Upper lobe of right lung (tissue), 1 donor: ENCODE measurements at places on chromosomes 4 and X.

DNA sequence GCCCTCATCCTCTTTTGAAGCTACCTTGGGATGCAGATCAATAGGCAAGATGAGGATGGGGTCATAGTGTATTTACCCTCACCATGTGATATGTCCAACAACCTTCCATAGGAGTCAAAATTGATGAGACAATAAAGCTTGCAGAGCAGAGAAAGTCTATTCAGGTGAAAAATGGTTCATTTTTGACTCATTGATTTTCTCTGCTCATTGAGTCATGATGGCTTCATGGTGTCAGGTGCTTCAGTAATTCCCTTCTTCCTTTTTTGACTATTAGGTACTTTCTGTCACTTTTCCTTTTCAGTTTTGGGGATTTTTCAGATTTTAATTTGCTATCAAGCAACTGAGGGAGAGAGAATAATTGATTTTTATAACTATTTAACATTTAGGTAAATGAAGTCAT lies 55.9 kb upstream of the IL2 start:
- no peak for DNase-seq

DNA sequence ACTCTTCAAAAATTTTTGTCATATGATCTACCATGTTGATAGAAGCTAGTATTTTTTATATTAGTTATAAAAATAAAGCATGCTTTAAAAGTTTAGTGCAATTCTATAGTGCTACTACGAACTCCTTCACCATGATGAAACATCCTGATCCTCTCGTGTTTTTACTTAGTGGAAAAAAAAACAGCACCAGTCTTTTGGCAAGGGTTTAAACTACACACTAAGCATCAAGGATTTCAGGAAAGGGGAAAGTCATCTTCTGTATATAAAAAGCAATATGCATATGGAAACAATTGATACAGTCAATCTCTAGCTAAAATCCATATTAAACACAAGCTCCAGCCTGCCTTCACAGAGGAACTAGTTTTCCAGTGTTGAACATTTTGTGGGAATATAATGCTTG lies 18.7 kb downstream of the CHM start:
- no peak for DNase-seq

- no peak for DNase-seq
These were observed 45.1 kb downstream of the DTHD1 start for GRCh38 chr4:36326476-36327029.

DNA sequence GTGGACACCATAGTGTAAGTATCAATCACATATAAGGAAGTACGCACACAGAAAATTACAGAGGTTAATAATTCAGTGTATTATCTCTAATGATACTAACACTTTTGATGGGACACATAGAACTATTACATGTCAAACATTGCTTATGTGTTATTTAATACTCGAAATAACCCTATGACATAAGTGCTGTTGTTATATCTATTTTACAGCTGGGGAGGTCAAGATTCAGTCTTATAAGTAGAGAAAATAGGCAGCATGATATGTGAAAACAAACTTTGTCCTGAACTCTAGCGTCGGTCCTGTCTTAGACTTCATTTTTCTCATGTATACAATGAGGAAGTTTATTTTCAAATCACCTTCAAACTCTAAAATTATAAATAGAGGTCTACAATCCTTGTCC lies 23.2 kb downstream of the ENPEP start:
- DNase-seq, result no peak

DNA sequence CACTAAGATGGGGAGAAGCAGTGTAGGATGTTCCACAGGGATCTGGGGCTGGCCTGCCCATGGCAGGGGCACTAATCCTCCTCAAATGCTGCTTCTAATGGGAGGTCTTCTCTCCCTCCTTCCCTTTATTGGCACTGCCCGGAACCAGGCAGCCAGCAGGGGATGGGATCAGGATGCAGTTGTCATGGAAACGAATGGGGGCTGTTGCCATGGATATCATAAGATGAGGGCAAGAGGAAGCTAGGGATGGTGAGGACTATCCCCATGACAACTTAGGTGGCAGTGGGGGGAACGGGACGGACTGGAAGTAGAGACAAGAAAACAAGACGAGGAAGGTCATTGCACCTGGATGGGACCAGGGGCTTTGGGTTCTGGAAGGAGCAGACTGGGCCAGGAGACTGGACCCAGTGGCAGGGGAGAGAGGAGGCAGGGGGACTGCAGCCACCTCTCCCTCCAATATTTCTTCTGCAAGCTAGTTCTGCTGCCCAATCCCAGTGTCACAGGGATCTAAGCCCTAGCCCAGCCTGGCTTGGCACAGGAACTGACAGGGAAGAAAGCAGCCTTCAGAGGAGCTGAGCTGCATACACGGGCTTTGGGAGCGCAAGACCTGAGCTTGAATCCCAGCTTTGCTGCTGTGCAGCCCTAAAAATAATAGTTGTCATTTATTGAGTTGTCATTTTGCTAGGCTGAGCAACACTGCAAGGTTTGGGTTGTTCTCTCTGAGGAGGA lies 19.0 kb downstream of the IQSEC2 start:
- no peak for DNase-seq

- no peak for DNase-seq
These were observed 33.6 kb upstream of the NOCT start for GRCh38 chr4:138981930-138982390.

GRCh38 chrX:152245213-152245612 lies 106.8 kb upstream of the MAGEA10 start:
- DNase-seq, result no peak

- no peak for DNase-seq
These were observed 32.3 kb downstream of the SUPT20HL1 start for GRCh38 chrX:24392709-24393108.

- DNase-seq, result no peak
These were observed 94.0 kb upstream of the DKK2 start for GRCh38 chr4:107130157-107130556.

DNA sequence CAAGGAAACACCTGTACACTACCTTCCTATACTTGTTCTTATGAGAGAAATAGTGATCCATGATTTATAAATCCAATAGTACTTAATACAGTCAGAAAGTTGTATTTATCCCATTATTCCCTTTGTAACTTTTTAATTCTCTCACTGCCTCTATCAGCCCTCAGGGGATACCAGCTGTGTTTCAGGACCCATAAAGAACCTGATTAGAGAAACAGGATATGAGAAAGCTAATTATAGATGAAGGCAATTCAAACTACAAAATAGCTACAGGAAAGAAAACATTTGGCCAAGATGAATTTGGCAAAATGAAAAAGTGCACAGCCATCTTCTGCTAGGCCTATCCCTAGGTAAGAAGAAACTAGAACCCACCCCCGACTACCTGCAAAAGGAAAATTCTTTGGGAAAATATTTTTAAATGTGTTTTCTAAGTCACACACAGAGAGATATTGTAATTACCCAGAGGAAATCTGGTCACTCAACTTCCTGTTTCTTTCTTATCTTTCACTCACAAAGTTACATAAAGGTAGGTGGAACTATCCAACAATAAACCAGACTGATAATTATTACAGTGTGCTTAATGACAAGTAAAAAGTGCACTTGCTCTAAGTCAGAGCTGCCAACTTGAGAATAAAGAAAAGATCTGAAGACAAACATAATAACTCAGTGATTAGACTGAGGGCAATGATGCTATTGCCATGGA lies 836.5 kb upstream of the HTR2C start:
- no peak for DNase-seq

- DNase-seq, result no peak
These were observed 483.6 kb downstream of the SH2D1A start for GRCh38 chrX:124829930-124830329.

DNA sequence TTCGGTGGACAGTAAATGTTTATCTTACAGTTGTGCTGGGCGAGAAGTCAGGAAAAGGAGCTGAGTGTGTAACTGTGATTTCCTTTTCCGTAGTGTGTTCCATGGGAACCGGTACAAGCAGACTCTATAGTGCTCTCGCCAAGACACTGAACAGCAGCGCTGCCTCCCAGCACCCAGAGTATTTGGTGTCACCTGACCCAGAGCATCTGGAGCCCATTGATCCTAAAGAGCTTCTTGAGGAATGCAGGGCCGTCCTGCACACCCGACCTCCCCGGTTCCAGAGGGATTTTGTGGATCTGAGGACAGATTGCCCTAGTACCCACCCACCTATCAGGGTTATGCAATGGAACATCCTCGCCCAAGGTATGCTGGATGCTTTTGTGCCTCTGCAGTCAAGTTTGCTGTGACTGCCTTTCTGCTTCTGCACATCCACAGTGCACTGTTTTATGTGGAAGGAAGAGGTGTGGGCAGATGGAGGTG lies 27.4 kb downstream of the NOCT start:
- DNase-seq, result no peak

GRCh38 chrX:100695991-100696390 lies 35.9 kb downstream of the SYTL4 start:
- DNase-seq, result no peak

DNA sequence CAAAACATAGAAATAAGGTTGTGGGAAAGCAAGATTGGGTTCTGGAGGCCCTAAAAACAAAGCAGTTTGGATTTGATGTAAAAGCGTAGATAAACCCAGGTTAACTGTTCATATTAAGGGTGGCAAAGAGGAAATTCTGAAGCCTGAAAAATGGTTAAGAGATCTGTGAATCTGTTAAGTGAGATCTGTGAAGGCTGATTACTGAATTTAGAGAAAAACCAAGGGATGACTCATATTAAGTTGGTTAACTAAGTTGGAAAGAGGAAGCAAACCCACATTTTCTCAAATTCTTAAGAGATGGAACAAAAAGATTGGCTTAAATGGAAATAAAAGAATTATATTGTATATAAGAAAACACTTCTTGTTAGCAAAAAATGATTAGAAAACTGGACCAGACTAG lies 22.8 kb downstream of the GPAT3 start:
- DNase-seq, result no peak

GRCh38 chrX:123835661-123836371 lies 24.0 kb upstream of the XIAP start:
- DNase-seq, result no peak

GRCh38 chrX:115525486-115525885 lies 35.5 kb upstream of the PLS3 start:
- peak; percentile 62 for DNase-seq

- DNase-seq, result no peak
These were observed 193.6 kb upstream of the BANK1 start for GRCh38 chr4:101596781-101597552.

DNA sequence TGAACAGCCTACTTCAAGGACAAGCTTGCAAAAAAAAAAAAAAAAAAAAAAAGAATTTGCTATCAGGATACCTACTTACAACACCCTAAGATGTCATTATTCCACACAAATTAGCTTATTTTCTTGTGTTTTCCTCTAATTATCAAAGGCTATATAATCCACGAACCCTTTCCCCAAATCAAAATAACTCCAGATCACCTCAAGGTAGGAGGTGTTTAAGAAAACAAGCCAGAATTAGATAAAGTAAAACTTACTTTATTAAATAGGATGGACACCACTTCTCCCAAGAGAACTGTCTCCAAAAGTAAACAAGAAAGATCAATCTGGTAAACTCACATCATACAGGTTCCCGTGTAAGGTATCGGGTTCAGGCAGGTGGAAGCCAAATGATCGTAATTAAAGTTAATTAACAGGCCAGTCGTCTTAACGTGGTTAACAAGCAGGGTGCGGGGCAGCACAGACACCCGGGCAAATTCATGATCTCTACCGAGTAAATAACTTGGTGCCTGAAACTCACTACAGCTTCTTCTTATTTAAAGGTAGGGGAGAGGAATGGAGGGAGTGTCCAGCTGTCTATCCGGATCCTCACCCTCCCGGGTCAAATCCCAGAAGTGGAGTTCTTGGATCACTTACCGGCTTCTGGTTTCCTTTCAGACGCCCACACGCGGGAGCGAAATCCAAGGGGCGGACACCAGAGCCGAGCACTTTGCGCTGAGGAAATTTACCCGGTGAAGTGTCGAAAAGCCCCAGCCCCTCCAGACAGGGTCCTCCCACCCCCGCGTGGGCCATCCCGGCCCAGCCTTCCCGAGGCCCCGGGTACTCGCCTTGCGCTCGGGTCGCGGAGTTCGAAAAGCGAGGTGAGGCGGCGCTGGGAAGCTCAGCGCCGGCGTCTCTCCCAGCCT lies 708 bp downstream of the ARAP2 start:
- DNase-seq, result peak; percentile 85

GRCh38 chr4:20127626-20128025 lies 124.1 kb upstream of the SLIT2 start:
- DNase-seq, result no peak

DNA sequence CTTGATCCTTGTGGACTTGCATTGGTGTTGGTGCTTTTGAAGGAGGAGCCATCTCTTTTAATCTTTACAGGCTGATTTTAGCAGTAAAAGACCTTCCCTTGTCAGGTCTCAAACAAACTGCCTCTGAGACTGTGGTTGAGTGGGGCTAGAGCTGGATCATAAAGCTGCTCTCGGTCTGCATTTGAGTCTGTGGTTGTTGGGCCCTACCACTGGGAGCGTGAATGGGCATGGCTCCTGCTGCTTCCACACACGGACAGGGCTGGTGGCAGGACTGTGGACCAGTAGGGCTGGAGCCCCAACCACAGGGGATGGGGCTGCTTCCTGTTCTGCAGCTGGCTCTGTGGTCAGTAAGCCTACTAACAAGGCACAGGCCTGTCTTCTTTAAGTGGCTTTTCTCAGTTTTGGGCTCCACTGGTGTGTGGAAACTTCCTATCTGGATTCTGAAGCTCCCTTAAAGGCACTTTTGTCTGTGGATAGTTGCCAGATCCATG lies 130.6 kb downstream of the RBM46 start:
- no peak for DNase-seq

- DNase-seq, result no peak
These were observed 2403.2 kb downstream of the ARAP2 start for GRCh38 chr4:33841120-33841519.

GRCh38 chr4:10740891-10741620 lies 56.5 kb upstream of the CLNK start:
- DNase-seq, result no peak

GRCh38 chr4:169975131-169975837 lies 50.9 kb downstream of the MFAP3L start:
- DNase-seq, result no peak

GRCh38 chr4:6271206-6271605 lies 1.6 kb downstream of the WFS1 start:
- no peak for DNase-seq

DNA sequence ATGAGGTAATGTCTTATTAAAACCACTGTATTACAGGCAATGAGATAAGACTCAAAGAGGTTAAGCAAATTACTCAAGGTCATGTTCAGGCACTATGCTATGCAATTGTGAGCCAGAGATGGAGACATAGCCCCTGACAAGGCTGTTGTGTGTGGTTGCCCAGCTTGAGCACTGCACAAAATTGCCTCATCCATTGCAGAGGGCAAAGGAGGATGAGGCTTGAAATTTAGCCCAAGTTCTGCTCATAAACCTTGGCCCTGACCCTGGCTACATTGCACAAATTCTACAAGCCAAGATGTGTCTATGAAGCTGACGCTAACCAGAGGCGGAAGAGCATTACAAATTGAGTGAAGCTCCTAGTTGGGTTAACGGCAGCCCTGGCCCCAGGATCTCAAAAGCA lies 65.6 kb upstream of the PGM2 start:
- DNase-seq, result no peak

- no peak for DNase-seq
These were observed 138.7 kb downstream of the ELOVL6 start for GRCh38 chr4:110059556-110060191.

DNA sequence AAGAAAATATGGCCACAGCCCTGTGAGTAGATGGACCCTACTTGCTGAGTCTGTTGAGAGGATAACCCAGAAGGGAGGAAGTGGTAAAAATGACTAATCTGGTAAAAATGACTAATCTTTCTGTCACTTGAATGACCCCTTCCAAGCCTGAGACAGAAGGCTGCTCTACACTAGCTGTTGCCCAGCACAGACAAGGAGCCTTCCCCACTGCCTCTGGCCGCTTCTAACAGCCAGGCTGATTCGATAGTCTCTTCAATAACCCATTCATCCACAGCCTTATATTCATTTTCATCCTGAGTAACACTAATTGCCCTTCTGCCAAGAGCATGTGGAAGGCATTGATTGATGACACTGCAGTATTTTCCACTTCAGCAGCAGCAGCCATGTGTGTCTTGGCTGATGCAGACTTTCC lies 18.4 kb downstream of the MAGEB17 start:
- DNase-seq, result no peak
